ENCODE measurements at places on chromosomes 11 and 22.

GRCh38 chr22:26550498-26551033 is 38.3 kb upstream of the TFIP11 start:
- no peak for DNase-seq

GRCh38 chr11:63611395-63611747 is 2.9 kb downstream of the PLAAT3 start:
- no peak for DNase-seq

GRCh38 chr11:60634126-60634525 is 65.3 kb upstream of the MS4A8 start:
- no peak for DNase-seq

- no peak for DNase-seq
Measured at GRCh38 chr11:94795476-94796189, 27.5 kb downstream of the AMOTL1 start.

DNA sequence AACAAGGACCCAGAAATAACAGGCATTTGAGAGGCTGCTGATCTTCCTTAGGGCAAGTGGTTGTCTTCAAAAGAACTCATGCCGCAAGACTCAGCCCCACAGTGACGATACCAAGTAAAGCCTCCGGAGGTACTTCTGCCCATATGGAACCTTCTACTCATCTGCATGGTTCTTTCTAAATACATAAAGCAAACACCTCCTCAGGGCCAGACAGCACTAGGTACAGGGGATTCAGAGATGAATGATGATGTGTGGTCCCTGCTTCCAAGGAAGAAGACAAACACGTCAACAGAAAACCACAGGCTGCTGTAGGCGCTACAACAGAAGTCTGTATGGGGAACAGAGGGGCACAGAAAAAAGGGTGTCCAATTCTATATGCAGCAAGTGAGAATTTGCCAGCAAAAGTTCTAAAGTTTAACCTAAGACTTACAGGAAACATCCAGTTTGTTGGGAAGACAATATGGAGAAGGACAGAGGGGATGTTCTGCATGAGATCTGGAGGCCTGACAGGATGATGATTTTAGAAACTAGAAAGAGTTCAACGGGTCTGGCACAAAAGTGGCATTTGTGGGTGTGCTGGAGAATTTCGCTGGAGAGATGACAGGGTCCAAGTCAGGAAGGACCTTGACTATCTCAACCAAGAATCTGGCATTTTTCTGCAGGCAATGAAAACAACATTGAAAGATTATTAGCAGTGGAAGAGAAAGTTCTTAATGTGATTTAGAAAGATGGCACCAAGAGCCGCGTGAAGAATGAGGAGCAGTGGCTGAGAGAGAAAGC is 23.7 kb downstream of the JAML start:
- no peak for DNase-seq

GRCh38 chr22:20549232-20549841 is 41.9 kb downstream of the MED15 start:
- DNase-seq, result peak; percentile 45

- no peak for DNase-seq
Measured at GRCh38 chr11:126163779-126164178, 47.7 kb downstream of the RPUSD4 start.

GRCh38 chr22:46913351-46913750 is 150.9 kb downstream of the TBC1D22A start:
- DNase-seq, result no peak

- DNase-seq, result no peak
Measured at GRCh38 chr22:49664891-49665290, 162.8 kb downstream of the BRD1 start.

- no peak for DNase-seq
Measured at GRCh38 chr11:8814923-8815240, 96.1 kb upstream of the AKIP1 start.

DNA sequence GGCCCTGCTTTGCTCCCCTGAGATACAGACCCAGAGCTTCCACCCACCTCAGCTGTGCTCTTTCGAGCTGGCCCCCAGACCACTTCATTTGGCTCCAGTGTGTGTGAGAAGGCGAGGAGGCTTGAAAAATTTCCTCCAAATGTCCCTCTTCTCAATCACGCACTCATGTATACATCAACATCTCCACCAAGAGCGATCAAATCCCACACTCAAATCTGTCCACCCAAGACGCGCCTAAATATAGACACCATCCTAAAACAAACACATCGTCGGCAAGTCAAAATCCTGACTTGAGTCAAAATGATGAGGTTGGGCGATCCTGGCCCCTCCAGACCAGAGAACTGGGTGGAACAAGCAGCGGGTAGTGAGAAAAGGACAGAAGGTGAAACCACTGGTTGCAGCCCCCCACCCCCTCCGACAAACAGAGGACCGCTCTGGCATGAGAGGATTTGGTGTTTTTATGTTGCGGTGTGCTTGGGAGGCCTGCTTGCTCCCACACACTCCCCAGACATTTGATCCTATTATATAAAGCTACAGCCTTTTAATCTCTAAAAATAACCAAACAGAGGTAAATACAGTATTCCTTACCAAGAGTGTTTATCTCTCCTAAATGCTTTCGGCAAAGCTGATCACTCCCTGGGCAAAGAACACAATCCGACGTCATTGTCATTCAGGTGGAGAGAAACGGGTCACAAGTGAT is 10.2 kb downstream of the MN1 start:
- DNase-seq, result no peak

- DNase-seq, result no peak
Measured at GRCh38 chr11:19962801-19963175, 197.5 kb downstream of the DBX1 start.

GRCh38 chr11:117232092-117232878 is at the start of gene RNF214:
Gene RNF214 (plus strand): TSS chr11:117232671. CDS start chr11:117234273, 1,602 bp downstream.
- peak; percentile 72 for DNase-seq

GRCh38 chr11:107042748-107043147 is 24.5 kb upstream of the GUCY1A2 start:
- no peak for DNase-seq

GRCh38 chr22:19805821-19806212 is 45.2 kb downstream of the TBX1 start:
- no peak for DNase-seq

GRCh38 chr11:84564180-84564866 is 1062.8 kb downstream of the DLG2 start:
- no peak for DNase-seq

- no peak for DNase-seq
Measured at GRCh38 chr22:38162881-38163843, 18.5 kb downstream of the PLA2G6 start.

- DNase-seq, result no peak
Measured at GRCh38 chr11:35433588-35433987, 14.2 kb upstream of the SLC1A2 start.

- DNase-seq, result no peak
Measured at GRCh38 chr11:70900540-70900939, 351.8 kb downstream of the SHANK2 start.

- no peak for DNase-seq
Measured at GRCh38 chr11:35152575-35152974, 13.6 kb downstream of the CD44 start.
